ENCODE measurements at places on chromosomes 2 and 18. TPM values are rescaled to one million over a fixed set of nuclear protein-coding genes. Genes with fewer than 3 reads are reported as not detected.

Gene CHRND
- total RNA-seq = not detected

Gene KLHL41
- total RNA-seq = 0.27 TPM

Gene PIEZO2
- not detected for total RNA-seq

Gene TMEM214
- total RNA-seq = 91.1 TPM

Gene CRYBA2
- total RNA-seq = not detected

Gene BCL2L11
- 164 TPM for total RNA-seq

Gene IL36B
- not detected for total RNA-seq

Gene REG1B
- not detected for total RNA-seq

Gene HRH4
- total RNA-seq = 0.07 TPM

Gene MERTK
- 0.34 TPM for total RNA-seq

GRCh38 chr2:226916669-226917068 lies 80.8 kb downstream of the RHBDD1 start:
- no peaks in the 10 kb centered on the region for H3K27me3 ChIP-seq
- H3K4me3 ChIP-seq = no peak overlapping the region
- peaks cover 12% of the 10 kb centered on the region for H3K4me1 ChIP-seq
- H3K27ac ChIP-seq = peak overlapping the region; percentile 37

GRCh38 chr2:158094487-158095092 lies 7.1 kb upstream of the UPP2 start:
- no peaks in the 10 kb centered on the region for H3K27me3 ChIP-seq
- H3K4me3 ChIP-seq = no peak overlapping the region
- no peak for DNase-seq
- no peak overlapping the region for H3K27ac ChIP-seq
- no peaks in the 10 kb centered on the region for H3K36me3 ChIP-seq

- no peak overlapping the region for H3K27ac ChIP-seq
- peaks cover 30% of the 10 kb centered on the region for H3K4me1 ChIP-seq
- H3K4me3 ChIP-seq = peak overlapping the region; percentile 67
- no peaks in the 10 kb centered on the region for H3K27me3 ChIP-seq
Measured at GRCh38 chr2:236568068-236568921, 1.3 kb upstream of the ACKR3 start.

DNA sequence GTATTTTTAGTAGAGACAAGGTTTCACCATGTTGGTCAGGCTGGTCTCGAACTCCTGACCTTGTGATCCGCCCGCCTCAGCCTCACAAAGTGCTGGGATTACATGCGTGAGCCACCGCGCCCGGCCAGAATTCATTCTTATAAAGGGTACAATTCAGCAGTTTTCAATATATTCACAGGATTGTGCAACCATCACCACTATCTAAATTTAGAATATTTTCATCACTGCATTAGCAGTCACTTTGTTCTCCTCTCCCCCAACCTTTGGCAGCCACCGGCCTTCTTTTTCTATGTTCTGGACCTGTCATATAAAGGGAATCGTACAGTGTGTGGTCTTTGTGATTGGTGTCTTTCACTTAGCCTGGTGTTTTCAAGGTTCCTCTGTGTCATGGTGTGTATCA lies 40.7 kb downstream of the TCF7L1 start:
- H3K4me1 ChIP-seq = no peaks in the 10 kb centered on the region
- H3K27me3 ChIP-seq = no peaks in the 10 kb centered on the region
- H3K4me3 ChIP-seq = no peak overlapping the region
- no peaks in the 10 kb centered on the region for H3K36me3 ChIP-seq

GRCh38 chr2:71457923-71458322 lies 4.6 kb downstream of the DYSF start:
- H3K4me3 ChIP-seq = no peak overlapping the region
- H3K4me1 ChIP-seq = peaks cover 17% of the 10 kb centered on the region
- no peaks in the 10 kb centered on the region for H3K36me3 ChIP-seq
- no peak for DNase-seq
- H3K27me3 ChIP-seq = no peaks in the 10 kb centered on the region

GRCh38 chr2:37638973-37639372 lies 32.5 kb downstream of the CDC42EP3 start:
- no peaks in the 10 kb centered on the region for H3K36me3 ChIP-seq
- peaks cover 41% of the 10 kb centered on the region for H3K4me1 ChIP-seq
- no peaks in the 10 kb centered on the region for H3K27me3 ChIP-seq
- H3K27ac ChIP-seq = no peak overlapping the region
- H3K4me3 ChIP-seq = no peak overlapping the region

GRCh38 chr2:133812826-133813617 lies 244.8 kb upstream of the NCKAP5 start:
- H3K36me3 ChIP-seq = no peaks in the 10 kb centered on the region
- no peak overlapping the region for H3K4me3 ChIP-seq
- H3K27ac ChIP-seq = no peak overlapping the region
- DNase-seq = no peak
- H3K27me3 ChIP-seq = no peaks in the 10 kb centered on the region

- no peaks in the 10 kb centered on the region for H3K27me3 ChIP-seq
- DNase-seq = no peak
- no peak overlapping the region for H3K4me3 ChIP-seq
- H3K27ac ChIP-seq = no peak overlapping the region
Measured at GRCh38 chr18:75369026-75369721, 58.3 kb downstream of the SMIM21 start.

- no peaks in the 10 kb centered on the region for H3K36me3 ChIP-seq
- DNase-seq = no peak
- H3K4me1 ChIP-seq = no peaks in the 10 kb centered on the region
- H3K27me3 ChIP-seq = peaks cover 3% of the 10 kb centered on the region
Measured at GRCh38 chr2:120461546-120462537, 115.9 kb downstream of the INHBB start.

DNA sequence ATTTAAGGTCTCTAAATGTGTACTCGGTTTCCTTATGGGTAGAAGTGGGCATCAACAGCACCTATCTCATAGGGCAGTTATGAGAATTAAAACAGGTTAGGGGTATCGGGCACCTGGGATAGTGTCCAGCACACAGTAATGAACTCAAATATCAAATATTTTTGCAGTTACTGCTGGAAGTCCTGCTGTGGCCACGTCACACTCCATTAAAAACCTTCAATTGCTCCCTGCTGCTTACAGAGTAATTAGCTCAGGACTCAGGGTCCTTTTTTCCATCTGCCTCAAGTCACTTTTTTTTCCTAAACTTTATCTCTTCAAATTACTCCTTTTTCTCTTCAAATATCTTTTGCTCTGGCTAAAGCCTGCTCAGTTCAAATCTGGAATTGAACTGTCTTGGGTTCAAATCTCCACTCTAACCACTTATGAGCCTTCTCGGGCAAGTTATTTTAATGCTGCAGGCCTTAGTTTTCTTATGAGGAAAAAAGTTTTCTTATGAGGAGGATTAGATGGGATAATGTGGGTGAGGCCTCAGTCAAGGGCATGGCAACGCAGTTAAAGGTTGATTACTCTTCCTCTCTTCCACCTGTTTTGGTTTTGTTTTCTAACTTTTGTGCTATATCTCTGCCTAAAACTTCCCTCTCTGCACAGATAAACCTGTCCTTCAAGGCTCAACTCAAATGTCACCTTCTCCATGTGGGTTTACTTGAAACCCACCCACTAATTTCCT lies 36.6 kb downstream of the SPRED2 start:
- DNase-seq = no peak
- H3K27me3 ChIP-seq = no peaks in the 10 kb centered on the region
- H3K36me3 ChIP-seq = no peaks in the 10 kb centered on the region
- H3K4me3 ChIP-seq = no peak overlapping the region

DNA sequence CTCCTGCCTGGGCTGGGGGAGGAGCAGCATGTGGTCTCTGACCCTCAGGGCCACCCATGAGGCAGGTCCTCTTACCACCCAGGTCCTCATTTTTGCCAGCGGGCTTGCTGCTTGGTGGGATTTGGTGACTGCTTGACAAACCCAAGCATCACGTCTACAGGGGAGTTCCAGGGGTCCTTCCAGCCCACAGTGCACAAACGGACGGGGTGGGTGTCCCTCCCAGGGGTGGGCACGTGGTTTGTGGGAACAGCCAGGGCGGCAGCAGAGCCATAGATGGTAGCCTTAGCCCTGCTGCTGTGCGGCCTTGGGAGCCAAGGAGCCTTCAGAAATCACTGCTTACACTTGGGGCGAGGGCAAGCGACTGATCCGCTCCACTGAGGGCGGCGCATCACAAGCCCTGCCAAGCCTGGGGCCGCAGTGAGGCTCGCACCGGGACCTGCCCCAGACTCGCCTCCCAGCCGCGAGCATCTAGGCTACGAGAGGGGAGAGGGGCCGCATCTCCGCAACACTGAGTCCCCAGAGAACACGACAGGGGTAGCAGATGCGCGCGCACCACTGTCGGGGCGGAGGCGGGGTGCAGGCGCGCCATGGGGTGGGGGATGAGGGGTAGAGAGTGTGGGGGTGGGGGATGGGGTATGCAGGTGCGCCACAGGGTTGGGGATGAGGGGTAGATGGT lies 36.9 kb downstream of the SNED1 start:
- no peak overlapping the region for H3K4me3 ChIP-seq
- peaks cover 3% of the 10 kb centered on the region for H3K36me3 ChIP-seq
- H3K4me1 ChIP-seq = peaks cover 34% of the 10 kb centered on the region
- peak overlapping the region; percentile 43 for H3K27ac ChIP-seq

DNA sequence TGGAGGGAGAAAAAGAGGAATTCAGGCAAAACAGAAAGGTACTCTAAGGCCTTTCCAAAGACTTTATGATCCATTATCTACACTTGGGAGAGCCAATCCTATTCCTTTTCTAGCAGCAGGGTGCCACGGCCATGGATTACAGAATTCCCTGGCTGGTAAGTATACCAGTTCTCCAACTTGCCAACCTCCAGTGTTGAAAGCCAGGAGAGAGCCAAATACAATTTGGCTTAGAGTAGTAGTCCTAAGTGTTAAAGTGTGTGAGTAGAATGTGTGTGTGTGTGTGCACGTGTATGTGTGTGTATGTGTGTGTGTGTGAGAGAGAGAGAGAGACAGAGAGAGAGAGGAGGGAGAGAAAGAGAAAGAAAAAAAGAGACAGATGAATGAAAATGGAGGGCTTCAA lies 43.3 kb downstream of the WDPCP start:
- DNase-seq = no peak
- no peaks in the 10 kb centered on the region for H3K27me3 ChIP-seq
- no peak overlapping the region for H3K27ac ChIP-seq
- no peaks in the 10 kb centered on the region for H3K4me1 ChIP-seq

GRCh38 chr2:62343636-62344337 lies 147.9 kb downstream of the B3GNT2 start:
- no peaks in the 10 kb centered on the region for H3K27me3 ChIP-seq
- H3K27ac ChIP-seq = no peak overlapping the region
- H3K4me1 ChIP-seq = peaks cover 4% of the 10 kb centered on the region
- no peak overlapping the region for H3K4me3 ChIP-seq
- no peaks in the 10 kb centered on the region for H3K36me3 ChIP-seq
